ENCODE measurements at places on chromosomes 2 and 18. TPM values are rescaled to one million over a fixed set of nuclear protein-coding genes. Genes with fewer than 3 reads are reported as not detected.
A peak's percentile ranks its signal among the peaks of the same experiment; 100 is the strongest.

- DNase-seq: no peak
Observed at GRCh38 chr2:3644246-3644525, 13.8 kb upstream of the ALLC start.

DNA sequence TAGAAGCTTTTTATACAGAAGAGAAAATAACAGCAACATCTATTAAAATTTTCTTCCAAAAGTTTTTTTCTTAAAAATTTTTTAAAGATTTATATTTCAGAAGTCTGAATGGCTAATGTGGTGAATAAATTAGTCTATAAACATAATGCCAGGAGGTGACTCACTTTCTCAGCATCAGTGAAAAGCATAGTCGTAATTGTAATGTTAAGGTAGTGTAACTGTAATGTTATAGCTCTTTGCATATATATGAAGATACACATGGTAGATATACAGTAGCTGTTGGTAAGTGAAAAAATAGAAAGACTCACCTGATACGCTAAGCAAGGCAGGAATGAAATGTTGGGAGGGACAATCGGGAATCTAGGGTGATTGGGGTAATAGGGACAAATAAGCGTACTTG lies 5.5 kb downstream of the TIMM21 start:
- no peak for DNase-seq

GRCh38 chr2:232687382-232688160 lies 9.6 kb upstream of the GIGYF2 start:
- no peak for DNase-seq

SLC35F6 gene
- 20.2 TPM for total RNA-seq

DNA sequence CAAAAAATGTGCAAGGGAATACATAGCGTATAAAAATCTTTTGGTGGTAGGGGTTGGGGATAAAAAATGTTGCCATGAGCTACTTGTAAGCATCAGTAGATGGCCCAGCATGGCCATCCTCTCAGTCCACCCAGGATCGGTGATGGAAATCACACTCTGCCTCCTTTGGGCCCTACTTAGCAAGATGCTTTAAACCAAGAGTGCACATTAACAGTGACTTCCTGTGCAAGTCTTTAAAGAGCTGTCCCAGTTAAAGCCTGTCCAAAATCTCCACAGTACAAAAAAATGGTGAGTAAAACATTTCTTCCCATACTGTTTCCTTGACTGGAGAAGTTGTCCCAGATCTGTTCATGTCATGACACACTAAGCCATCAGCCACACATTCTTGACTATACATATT lies 18.0 kb downstream of the ANKRD44 start:
- no peak for DNase-seq

NMUR1 gene
- total RNA-seq: 0.60 TPM

GRCh38 chr18:3540805-3541548 lies 91.0 kb downstream of the TGIF1 start:
- no peak for DNase-seq

GRCh38 chr2:54657664-54658083 lies 65.8 kb upstream of the EML6 start:
- peak; percentile 31 for DNase-seq

- DNase-seq: no peak
Observed at GRCh38 chr18:37306432-37306831, 259.2 kb downstream of the CELF4 start.

GRCh38 chr2:53233759-53234547 lies 533.7 kb upstream of the CHAC2 start:
- DNase-seq: no peak

TMEFF2 gene
- not detected for total RNA-seq

- no peak for DNase-seq
Observed at GRCh38 chr2:46461709-46462171, 17.6 kb upstream of the TMEM247 start.

- no peak for DNase-seq
Observed at GRCh38 chr2:76320716-76321115, 610.0 kb upstream of the GCFC2 start.

- no peak for DNase-seq
Observed at GRCh38 chr2:8248623-8248957, 433.3 kb upstream of the ID2 start.

ST6GAL2 gene
- total RNA-seq: not detected

DNA sequence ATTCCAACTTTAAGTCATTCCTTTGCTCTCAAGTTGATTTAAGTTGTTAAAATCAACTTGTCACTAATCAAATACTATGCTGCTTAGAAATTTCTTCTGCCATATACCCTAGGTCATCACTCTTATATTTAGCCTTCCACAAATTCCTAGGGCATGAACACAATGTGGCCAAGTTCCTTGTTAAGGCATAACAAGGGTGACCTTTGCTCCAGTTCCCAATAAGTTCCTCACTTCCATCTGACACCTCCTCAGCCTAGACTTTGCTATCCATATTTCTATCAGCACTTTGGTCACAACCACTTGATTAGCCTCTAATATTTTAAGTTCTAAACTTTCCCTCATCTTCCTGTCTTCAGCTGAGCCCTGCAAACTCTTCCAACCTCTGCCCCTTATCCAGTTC lies 9.9 kb upstream of the TMEM37 start:
- no peak for DNase-seq

DNA sequence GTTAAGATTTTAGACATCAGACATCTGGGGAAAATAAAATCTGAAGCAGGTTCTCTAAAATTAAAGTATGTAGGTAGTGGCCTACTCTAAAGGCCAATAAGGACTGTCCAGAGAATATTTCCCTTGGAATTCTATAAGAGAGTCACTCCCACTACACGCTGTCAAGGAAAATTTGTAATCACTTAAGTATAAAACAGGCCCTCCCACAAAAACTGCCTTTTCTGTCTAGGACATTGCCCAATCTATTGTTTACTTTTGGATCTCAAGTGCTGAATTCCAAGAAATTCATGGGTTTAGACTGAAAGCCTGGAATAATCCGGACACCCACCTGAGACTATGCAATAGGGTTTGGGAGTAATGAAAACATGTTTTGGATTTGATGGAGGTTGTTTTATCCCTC lies 1.7 kb upstream of the SRBD1 start:
- DNase-seq: no peak

GRCh38 chr2:216911886-216912285 lies 52.0 kb upstream of the TNP1 start:
- DNase-seq: no peak

HAT1 gene
- total RNA-seq: 75.3 TPM

- no peak for DNase-seq
Observed at GRCh38 chr18:47333926-47334635, 82.6 kb upstream of the SKOR2 start.

LRP2 gene
- 0.15 TPM for total RNA-seq

- peak; percentile 36 for DNase-seq
Observed at GRCh38 chr2:11669454-11670291, at the start of gene NTSR2. NTSR2 (minus strand) TSS chr2:11670195; CDS start chr2:11670129, 66 bp downstream.

- no peak for DNase-seq
Observed at GRCh38 chr2:98153481-98153880, 66.5 kb downstream of the VWA3B start.

GRCh38 chr2:854460-854859 lies 96.2 kb upstream of the SNTG2 start:
- DNase-seq: no peak

DNA sequence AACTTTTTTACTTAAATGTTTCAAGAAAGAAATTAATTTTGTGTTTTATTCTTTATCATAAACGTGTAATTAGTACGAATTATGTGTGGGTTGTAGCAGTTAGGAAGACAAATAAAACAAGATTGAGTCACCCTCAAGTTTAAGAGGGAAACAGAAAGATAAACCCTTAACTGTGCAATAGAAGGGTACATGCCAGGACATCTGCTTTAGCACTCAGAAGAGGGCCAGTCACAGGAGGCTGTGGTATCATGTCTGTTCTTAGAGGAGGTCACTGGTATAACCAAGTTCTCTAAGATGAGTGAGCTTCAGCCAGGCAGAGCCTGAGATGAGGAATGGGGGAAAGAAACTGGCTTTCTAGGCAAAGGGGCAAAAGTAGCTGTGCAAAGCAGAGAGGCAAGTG lies 42.4 kb upstream of the GRHL1 start:
- DNase-seq: no peak

DNA sequence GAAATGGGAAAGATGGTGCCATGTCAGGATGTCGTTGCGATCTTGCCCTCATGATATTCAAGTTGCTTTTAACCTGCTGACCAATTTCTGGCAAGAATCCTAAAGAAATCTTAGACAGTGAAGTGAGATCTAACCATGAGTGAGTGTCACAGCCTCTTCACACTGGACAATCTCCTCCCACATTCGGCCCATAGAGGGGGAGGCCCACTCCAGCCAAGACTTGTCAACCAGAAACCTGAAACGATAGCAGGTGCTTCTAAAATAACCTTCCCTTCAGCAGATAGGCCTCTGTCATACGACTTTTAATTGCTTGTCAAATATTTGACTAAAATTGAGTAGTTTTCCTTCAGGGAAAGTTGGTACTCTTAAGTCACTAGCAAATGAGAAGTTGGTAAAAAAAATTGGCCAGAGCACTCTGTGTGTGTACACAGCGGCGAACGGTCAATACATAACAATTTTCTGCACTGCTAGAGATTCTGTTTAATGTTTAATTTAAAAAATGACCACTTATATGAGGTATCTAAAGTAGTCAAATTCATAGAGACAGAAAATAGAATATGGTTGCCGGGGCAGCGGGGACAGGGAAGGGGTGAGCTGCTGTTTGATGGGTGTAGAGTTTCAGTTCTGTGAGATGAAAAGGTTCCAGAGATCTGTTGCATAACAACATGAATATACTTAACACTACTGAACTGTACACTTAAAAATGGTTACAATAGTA lies 110.2 kb downstream of the VAPA start:
- DNase-seq: no peak

UGT1A6 gene
- not detected for total RNA-seq

MFSD2B gene
- not detected for total RNA-seq

GRCh38 chr18:48866028-48866733 lies 84.6 kb downstream of the SMAD7 start:
- no peak for DNase-seq

DNA sequence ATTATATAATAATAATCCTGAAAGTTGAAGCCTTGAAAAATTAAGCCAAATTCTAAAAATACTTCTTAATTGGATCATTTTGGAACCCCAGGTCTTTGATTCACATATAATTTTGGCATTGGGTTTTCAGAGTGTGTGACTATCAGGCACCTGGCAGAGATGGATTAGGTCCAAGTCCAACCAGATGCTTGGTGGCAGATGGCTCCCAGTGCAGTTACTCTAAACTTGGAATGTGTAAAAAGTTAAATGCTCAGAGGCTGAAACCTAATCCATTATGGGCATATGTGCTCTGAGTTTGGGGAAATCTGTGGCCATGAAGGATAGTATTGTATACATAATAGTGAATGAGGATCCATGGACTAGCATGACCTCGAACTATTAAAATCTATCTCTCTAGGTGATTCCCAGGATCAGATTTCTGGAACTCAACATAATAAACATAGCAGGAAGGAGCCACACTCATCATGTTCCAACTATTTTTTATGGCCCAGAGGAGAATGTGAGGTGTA lies 333.0 kb downstream of the RPRM start:
- DNase-seq: no peak

SCN3A gene
- total RNA-seq: not detected

NXPH2 gene
- total RNA-seq: not detected

DNA sequence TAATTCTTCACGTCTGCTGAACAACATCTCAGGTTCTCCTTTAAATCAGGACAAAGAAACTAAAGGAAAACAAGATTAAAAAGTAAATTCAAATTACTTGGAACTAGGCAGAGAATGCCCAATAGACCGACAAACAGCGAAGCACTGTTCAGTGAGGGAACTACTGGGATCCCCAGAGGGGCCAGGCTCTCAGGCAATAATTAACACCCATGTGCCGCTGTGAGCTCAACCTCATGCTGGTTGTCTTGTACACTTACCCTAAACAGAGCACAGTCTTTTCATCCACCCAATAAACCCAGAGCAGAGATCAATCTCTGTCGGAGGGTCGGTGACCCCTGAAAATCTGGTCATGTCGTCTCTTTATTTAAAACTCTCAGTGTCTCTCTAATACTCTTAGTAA lies 229.9 kb upstream of the CRIM1 start:
- DNase-seq: no peak

- no peak for DNase-seq
Observed at GRCh38 chr2:121839584-121839983, 84.1 kb downstream of the TSN start.

DNA sequence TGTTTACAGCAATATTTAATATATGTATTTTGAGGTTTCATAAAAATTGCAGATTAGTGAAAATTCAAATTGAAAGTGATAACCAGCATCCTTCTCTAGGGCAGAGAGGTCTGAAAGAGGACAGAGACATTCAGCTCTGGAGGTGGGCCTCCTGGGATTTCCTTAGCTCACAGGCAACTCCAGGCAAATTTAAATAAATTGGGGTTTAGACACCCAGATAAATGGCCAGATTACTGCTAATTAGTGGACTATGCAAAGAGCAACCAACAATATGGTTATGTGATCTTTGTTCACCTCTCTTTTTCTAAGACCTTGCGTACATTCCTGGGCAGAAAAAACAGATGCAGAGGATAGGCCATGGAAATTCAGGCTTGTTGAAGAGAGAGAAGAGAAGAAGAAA lies 1282.8 kb upstream of the ACVR2A start:
- DNase-seq: no peak

PTH2R gene
- total RNA-seq: not detected

DNA sequence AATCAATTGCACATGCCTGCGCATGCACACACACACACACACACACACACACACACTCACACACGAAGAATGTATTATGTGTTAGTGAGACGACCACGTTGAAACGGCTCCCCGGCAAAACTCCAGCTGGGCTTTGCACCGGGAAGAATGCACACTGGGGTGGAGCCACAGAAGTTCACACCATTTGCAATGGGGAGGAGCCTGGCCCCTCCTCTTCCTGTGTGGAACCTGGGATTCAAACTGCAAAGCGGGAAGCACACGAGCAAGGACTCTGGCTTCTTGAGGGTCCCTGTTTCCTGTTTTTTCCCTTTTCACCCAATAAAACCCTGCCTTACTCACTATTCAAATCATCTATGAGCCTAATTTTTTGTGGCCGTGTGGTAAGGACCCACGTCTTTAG lies 304.0 kb upstream of the TMEFF2 start:
- no peak for DNase-seq

- DNase-seq: no peak
Observed at GRCh38 chr18:474416-474815, 26.1 kb downstream of the COLEC12 start.

DNA sequence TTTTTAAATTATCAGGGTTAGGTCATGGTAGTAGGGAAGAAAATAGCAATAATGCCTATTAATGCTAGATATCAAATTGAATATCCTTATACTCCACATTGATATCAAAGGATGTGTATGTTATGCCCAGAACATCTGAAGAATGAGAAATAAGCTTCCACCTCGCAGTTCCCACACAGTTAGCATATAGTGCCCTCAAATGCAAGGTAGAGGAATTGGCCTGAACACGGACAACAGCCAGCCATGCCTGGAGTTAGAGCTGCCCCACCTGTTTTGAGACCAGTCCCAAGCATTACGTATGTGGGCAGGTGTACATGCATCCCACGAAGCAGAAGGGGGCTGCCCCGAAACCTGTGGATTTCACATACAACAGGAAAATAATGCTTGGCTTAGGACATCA lies 79.6 kb downstream of the SUMO1 start:
- DNase-seq: no peak
